Pancreas (tissue), 10 donors: ENCODE measurements at places on chromosomes 13 and 19. TPM values are rescaled to one million over a fixed set of nuclear protein-coding genes. Genes with fewer than 3 reads are reported as not detected.

Gene TMEM221
- total RNA-seq = 0.13 TPM

Gene DYRK1B
- 7.3 TPM for total RNA-seq

Gene ZNF574
- total RNA-seq = 3.9 TPM

Gene SIX5
- total RNA-seq = 29.5 TPM

Gene FGF21
- total RNA-seq = not detected
